ENCODE measurements at places on chromosomes 7 and 10.
A peak's percentile ranks its signal among the peaks of the same experiment; 100 is the strongest.

- DNase-seq, result no peak
Measured at GRCh38 chr10:70722820-70723424, 50.6 kb downstream of the ADAMTS14 start.

- no peak for DNase-seq
Measured at GRCh38 chr7:149310113-149310836, 48.3 kb downstream of the ZNF783 start.

DNA sequence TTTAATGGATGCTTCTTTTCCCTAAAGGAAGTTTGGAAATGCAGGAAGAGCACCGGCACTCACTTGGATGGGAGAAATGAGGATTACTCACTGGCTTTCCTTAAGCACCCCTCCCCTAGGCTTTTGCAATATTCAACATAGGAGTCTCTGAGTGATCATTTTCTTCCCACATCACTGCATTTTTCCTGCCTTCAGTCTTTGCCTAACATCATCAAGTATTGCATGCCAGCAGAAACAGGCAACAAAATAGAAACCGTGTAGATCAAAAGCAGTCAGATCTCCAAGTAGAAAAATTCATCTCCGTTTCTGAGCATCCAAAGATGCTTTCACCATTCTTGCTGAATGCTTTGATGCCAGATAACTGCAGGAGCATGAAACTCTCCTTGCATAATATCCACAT lies 119.9 kb downstream of the ADCYAP1R1 start:
- DNase-seq, result no peak

- DNase-seq, result no peak
Measured at GRCh38 chr7:96530786-96531185, 178.9 kb downstream of the SEM1 start.

GRCh38 chr10:75544993-75545706 lies 113.7 kb downstream of the LRMDA start:
- DNase-seq, result no peak

- no peak for DNase-seq
Measured at GRCh38 chr10:80871083-80871482, 333.4 kb downstream of the SH2D4B start.

- DNase-seq, result no peak
Measured at GRCh38 chr10:96275685-96276418, 4.5 kb upstream of the BLNK start.

GRCh38 chr7:140425718-140426117 lies 21.9 kb downstream of the RAB19 start:
- no peak for DNase-seq

DNA sequence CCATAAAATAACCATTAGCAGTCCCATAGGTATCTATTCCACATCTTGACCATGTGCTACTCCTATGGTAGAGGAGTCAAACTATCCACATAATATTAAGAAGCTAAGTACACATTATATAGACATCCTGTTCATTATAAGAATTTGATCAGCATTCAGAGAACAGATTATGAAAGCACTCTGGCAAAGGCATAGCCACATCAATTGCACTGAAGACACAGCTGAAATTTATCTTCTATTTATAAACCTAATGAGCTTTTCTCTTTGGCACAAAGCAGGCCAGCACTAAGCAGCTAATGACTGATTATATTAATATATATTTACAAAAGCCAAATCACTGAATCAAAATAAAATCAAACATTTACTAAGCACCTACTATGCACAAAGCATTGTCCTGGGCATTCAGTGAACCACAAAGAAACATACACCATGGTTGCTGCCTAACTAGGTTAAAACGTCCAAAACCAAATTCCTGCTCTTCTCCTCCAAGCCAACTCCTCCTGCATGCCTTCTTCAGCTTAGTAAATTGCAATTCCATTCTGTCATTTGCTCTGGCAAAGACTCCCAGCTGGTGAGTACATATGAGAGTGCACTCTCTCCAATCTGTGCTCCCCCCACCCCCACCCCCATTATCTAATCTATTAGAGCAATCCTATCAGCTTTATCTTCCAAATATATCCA lies 122.6 kb upstream of the ASAH2 start:
- DNase-seq, result no peak

- peak; percentile 81 for DNase-seq
Measured at GRCh38 chr10:116877391-116877790, 28.1 kb downstream of the ENO4 start.

DNA sequence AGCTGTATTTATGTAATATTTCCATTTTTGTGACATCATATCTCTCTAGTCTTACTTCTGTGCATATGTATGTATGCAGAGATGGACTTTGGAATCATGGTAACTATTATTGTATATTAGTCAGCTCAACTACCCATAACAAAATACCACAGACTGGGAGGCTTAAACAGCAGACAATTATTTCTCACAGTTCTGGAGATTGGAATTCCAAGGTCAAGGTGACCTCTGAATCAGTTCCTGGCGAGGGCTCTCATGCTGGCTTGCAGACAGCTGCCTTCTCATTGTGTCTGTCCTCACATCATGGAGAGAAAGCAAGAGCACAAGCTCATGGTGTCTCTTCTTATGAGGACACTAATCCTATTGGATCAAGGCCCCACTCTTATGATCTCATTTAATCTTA lies 79.1 kb downstream of the RAMP3 start:
- DNase-seq, result no peak

- DNase-seq, result no peak
Measured at GRCh38 chr10:21500578-21500910, 24.9 kb downstream of the SKIDA1 start.

- DNase-seq, result no peak
Measured at GRCh38 chr10:34181553-34182300, 633.4 kb downstream of the PARD3 start.

DNA sequence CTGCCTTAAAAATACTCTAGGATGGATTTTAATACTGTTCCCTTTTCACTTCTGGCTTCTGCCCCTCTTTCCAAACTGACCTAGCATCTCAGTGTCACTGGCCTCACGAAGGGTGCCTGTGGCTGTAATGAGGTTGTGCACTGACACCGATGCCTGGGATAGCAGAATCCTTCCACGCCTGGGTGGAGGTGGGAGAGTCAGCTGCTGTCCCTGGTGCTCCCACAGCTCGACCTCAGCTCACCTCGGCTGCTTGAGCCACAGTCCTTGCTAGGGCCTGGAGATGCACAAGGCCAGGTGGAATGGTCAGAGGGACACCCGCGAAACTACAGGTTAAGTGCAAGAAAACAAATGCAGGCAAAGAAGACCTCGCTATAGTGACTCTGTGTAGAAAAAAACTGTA lies 123.4 kb upstream of the ACBD5 start:
- DNase-seq, result no peak

GRCh38 chr7:31948029-31948428 lies 122.2 kb downstream of the PDE1C start:
- DNase-seq, result no peak

GRCh38 chr10:28219251-28219650 lies 83.6 kb downstream of the MPP7 start:
- DNase-seq, result no peak

DNA sequence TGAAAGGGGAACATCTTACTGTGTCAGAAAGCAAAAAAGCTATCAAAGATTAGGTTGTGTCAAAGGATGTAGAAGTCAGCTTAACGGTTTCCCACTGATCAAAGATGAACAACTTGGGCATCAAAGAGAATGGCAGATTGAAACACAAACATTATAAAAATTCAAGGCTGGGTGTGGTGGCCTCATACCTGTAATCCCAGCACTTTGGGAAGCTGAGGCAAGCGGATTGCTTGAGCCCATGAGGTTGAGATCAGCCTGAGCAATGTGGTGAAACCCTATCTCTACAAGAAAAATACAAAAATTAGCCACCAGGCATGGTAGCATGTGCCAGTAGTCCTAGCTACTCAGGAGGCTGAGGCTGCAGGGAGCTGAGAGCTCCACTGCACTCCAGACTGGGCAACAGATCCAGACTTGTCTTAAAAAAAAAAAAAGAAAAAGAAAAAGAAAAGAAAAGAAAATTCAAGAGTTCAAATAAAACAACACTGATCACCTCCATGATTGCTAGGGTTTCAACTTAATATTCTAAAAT lies 34.5 kb downstream of the RTKN2 start:
- no peak for DNase-seq

- no peak for DNase-seq
Measured at GRCh38 chr7:148524479-148525224, 65.9 kb upstream of the C7orf33 start.

DNA sequence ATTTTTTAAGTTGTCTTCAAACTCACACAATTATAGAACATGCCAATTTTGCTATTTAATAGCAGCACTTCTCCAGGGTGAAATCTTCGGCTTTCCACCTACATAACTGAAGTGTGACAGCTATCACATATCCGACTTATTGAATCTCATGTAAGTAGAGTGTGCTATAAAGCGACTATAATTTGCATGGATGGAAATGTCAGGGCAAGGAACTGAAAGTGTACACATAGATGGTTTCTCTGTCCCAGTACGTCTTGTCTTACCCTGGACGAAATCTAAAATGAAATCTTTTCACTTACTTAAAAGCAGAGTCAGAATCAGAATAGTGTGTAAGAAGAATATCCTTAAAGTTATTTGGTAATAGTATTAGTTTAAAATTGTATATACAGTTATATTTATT lies 132.3 kb downstream of the THSD7A start:
- DNase-seq, result no peak

- no peak for DNase-seq
Measured at GRCh38 chr10:30114881-30115625, 55.7 kb upstream of the JCAD start.

DNA sequence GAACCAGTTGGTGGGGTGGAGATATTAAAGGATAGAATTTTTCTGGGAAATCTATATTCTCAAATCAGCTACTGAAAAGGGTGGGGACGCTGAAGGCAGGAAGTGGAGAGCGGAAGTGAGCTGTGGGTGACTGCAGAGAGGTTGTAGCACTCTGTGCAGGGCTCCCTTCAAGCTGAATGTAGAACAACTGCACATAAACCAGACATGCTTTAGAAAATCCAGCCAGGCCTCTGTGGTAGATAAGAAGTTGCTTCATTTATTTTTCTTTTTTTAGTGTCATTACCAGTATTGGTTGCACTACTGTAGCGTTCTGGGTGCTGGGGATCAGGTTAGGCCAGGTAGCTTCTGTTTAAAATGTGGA lies 127.8 kb downstream of the CELF2 start:
- no peak for DNase-seq

DNA sequence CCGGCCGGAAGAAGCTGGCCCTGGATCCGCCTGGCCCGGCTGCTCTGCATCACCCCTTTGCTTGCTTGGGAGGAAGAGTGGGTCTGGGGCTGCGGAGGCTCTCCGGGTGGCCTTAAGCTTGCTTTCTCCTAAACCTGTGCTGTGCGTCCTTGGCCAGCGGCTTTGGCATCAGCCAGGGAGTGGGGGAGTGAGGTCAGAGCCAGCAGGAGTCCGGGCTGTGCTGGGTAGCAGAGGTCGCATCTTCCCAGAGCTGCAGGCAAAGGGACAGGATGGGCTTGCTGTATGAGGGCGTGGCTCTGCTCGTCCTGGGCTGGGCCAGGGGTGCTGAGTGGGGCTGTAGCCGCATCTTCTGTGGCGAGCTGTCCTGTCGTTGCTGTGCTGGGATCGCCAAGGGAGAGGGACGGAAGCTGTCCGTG lies 21.1 kb downstream of the BNIP3 start:
- DNase-seq, result no peak

DNA sequence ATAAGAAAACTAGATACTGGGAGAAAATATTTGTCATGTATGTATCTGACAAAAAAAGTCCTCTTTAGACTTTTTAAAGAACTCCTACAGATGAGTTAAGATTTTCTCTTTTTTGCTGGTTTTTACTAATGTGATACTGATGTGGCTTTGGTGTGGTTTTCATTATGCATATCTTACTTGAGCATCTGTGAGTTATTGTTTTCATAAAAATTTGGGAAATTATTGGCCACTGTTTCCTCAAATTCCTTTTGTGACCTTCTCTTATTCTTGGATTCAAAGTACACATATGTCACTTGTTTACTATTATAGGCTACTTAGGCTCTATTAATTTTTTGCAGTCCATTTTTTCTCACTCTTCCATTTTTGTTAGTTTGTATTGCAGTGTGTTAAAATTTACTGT lies 89.0 kb downstream of the PPP1R9A start:
- DNase-seq, result no peak

DNA sequence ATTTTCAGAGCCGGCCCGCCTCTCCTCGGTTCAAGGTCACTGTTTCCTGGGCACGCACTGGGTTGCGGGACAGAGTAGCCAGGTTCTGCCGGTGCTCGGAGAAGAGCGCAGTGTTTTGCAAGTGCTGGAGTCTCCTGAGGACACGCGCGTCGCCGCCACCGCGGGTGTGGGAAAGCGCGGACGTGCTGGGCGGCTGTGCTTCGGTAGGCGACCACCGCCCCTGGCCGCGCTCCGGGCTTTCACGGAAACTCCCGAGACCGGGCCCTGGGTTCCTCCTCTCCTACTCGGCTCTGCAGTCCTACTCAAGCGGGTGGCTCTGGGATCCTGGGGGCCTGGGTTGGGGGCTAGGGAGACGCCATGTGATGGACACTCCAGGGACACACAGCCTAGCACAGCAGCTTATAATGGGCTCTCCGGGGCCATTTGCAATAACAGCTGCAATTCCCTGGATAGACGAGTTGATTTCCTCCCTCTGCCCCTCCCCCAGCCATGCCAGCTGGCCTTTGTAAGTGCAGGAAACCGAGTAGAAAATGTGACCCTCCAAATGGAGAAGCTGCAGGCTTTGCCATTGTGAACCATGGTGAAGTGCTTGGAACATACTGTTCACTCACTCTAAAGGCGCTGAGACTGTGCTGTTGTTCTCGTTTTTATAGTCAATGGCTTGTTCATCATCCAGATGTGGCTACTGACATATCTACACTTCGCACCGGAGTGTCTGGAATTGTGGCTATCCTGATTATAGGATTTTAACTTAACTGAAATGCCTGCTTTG lies 2.1 kb downstream of the FRAT1 start:
- DNase-seq, result no peak

DNA sequence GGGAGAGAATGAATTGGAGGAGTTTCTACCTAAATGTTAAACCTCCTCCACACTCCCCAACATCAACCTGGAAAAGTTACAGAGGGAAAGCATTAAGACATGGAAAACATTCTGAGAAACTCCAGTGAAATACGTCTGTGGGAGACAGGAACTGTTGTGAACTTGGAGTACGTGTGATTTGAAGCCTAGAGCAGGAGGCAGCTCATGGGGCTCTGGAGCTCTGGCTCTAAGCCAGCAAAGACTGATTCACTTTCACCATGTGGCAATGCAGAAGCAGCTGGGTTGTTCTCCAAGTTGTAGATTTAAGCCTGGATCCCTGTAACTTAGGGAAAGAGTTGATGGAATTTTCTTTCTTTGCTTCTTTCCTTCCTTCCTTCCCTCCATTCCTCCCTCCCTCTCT lies 503.2 kb downstream of the NRG3 start:
- DNase-seq, result peak; percentile 78

- DNase-seq, result no peak
Measured at GRCh38 chr7:142401951-142402350, 144.1 kb upstream of the PRSS58 start.

GRCh38 chr7:82211333-82211732 lies 232.2 kb downstream of the CACNA2D1 start:
- DNase-seq, result no peak

- no peak for DNase-seq
Measured at GRCh38 chr10:14585287-14586193, 189.2 kb downstream of the FAM107B start.

Measured in esophagus muscularis mucosa (tissue), 4 donors.